ENCODE measurements at places on chromosomes 1 and 21.

DNA sequence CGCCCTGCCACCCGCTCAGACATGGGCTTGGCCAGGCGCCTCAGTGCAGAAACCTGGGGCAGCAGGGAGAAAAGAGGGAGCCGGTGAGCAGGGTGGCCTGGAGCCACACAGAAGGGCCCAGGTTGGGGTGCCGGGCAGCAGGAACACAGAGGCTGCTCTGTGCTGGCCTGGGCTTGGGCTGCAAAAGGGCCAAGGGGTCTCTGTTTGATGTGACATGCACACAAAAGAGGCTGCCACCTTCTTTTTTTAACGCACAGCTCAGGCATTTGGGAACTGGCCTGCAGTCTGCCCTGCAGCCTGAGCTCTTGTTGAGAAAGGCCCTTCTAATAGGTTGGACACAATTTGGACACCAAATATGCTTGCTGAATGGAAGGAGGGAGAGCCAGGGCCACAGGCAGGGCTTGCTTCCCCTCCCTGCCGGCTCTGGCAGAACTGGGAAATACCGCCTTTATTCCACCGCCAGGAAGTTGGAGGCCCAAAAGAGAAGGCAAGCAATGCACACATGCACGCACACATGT is 32.4 kb downstream of the KIF21B start:
- no peak for DNase-seq

DNA sequence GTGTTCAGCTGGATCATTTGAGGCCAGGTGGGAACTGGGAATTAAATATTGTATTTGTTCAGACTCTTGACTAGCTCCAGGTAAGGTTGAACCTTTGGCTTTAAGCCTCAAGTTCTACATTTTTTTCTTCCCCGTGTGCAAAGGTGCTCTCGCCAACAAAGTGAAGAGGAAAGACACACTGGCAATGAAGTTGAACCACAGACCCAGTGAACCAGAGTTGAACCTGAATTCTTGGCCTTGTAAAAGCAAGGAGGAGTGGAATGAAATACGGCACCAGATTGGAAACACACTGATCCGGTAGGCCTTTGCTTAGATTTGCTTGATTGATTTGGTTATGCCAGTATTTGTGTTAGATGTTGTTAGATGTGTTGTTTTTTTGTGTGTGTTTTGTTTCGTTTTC is 25.5 kb upstream of the RCC1 start:
- no peak for DNase-seq

- no peak for DNase-seq
These were observed 3.1 kb downstream of the PRUNE1 start for GRCh38 chr1:151011154-151011850.

GRCh38 chr1:54355931-54356679 is 50.1 kb downstream of the SSBP3 start:
- no peak for DNase-seq

DNA sequence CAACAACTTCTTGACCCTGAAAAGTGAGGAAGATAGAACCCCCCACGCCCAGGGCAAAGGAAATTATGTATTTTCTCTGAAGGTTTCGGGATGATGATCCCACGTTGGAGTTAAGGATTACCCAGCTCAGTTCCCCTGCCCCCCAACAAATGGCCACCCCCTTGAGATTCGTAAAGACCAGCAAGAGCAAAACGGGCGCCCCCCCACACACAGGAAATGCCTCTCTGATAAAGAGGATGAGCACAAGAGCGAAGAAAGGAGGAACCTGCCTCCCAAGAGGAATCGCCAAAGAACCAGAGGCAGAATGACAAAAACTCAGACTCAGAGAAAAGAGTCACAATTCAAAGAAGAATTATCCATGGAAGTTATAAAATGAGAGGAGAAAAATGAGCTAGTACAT is 576.9 kb downstream of the MATN1 start:
- no peak for DNase-seq
